ENCODE measurements at places on chromosomes 3 and 15.

GRCh38 chr3:161171113-161171512, 50.0 kb upstream of the NMD3 start:
- DNase-seq = no peak

- no peak for DNase-seq
Observed at GRCh38 chr3:147930232-147930807, 521.2 kb downstream of the ZIC1 start.

- DNase-seq = no peak
Observed at GRCh38 chr3:191263850-191264249, 64.8 kb downstream of the OSTN start.

DNA sequence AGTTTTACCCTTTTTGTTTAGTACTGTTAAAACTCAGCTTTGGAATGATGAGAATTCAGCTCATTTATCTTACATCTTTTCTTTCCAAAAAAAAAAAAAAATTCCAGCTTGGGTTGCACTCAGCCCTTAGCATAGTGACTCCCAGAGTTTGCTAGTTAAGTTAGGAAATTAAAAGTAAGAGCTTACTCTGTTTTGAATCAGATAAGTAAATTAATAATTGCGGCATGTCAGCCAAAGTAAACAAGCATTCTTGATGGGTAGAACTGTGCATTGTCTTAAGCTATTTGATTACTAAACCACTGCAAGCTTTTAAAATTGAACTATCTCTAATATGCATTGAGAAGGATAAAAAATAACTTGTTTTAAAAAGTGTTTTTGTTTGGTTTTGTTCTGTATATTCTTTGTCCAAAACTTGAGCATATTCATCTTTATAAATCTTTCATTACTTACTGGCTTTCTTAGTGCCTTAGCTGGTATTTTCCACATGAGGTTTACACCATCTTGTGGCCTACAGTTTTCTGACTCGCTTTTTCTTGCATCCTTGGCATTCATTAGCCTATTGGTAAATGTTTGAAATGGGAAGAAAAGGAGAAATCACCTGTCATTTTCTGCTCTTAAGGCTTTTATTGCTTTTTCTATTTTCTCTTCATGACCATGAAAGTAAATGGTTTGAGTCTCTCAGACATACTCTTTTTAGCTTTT, 107.6 kb downstream of the FILIP1L start:
- DNase-seq = no peak

GRCh38 chr3:72872183-72872582, 15.7 kb upstream of the GXYLT2 start:
- DNase-seq = no peak

GRCh38 chr15:90610190-90610589, 80.5 kb downstream of the CRTC3 start:
- DNase-seq = no peak

GRCh38 chr3:134406331-134407238, 32.3 kb upstream of the AMOTL2 start:
- DNase-seq = no peak

DNA sequence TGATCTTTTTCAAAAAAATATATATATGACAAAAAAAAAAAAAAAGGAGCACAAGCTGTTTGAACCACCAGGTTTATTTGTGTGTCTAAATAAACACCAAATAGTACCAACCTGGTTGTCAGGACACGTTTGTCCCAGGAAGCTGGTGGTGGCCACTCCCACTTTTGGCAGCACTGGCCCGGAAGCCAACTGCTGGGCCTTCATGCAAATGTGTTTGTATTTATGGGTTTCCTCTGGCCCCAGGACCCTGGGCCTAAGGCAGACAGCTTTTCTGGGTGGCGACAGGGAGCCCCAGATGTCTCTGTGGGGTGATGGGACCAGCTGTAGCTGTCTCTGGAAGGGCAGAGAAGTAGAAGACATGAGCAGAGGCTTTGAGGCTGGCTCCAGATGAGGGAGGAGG, 31.6 kb downstream of the PRKCD start:
- DNase-seq = no peak

GRCh38 chr3:86938416-86939105, 52.4 kb downstream of the VGLL3 start:
- DNase-seq = no peak

GRCh38 chr3:168161696-168162095, 66.0 kb upstream of the GOLIM4 start:
- no peak for DNase-seq

DNA sequence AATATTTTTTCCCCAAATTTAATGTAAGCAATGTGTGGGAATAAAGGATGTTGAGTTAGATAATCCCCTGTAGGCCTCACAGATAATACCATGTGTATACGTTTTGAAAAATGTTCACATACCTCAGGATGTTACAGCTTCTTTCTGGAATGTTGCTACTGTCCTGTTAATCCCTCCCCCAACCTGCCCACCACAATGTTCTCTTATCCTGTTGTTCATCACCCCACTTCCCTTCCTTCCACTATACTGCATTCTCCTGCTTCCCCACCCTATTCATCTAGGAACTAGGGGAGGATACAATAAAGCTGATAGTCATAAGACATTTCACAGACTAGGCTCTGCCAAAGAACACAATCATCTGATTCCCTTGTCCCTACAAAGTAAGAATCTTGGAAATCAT, 92.1 kb downstream of the IGF2BP2 start:
- DNase-seq = no peak

- DNase-seq = no peak
Observed at GRCh38 chr3:172892158-172892557, 141.6 kb downstream of the ECT2 start.

GRCh38 chr3:87006844-87007439, 16.0 kb upstream of the VGLL3 start:
- DNase-seq = no peak

GRCh38 chr3:184289426-184289938, 9.6 kb upstream of the PSMD2 start:
- DNase-seq = peak; percentile 73

GRCh38 chr3:79358327-79358726, 409.5 kb downstream of the ROBO1 start:
- DNase-seq = no peak
